ENCODE measurements at places on chromosomes 6 and 20.

GRCh38 chr20:45104786-45105185 lies 3.9 kb upstream of the KCNS1 start:
- H3K27ac ChIP-seq, result no peak overlapping the region
- no peak for DNase-seq
- H3K36me3 ChIP-seq, result no peaks in the 10 kb centered on the region
- peaks cover 3% of the 10 kb centered on the region for H3K4me1 ChIP-seq

GRCh38 chr6:18262702-18263417 lies 1.5 kb downstream of the DEK start:
- H3K27me3 ChIP-seq, result no peaks in the 10 kb centered on the region
- peak overlapping the region; percentile 97 for H3K27ac ChIP-seq
- H3K36me3 ChIP-seq, result peaks cover 16% of the 10 kb centered on the region
- H3K4me3 ChIP-seq, result peak overlapping the region; percentile 95

GRCh38 chr6:136655239-136656014 lies 105.2 kb upstream of the MAP7 start:
- no peaks in the 10 kb centered on the region for H3K4me1 ChIP-seq
- no peaks in the 10 kb centered on the region for H3K27me3 ChIP-seq
- no peak for DNase-seq
- H3K27ac ChIP-seq, result no peak overlapping the region
- H3K4me3 ChIP-seq, result no peak overlapping the region
- no peaks in the 10 kb centered on the region for H3K36me3 ChIP-seq

DNA sequence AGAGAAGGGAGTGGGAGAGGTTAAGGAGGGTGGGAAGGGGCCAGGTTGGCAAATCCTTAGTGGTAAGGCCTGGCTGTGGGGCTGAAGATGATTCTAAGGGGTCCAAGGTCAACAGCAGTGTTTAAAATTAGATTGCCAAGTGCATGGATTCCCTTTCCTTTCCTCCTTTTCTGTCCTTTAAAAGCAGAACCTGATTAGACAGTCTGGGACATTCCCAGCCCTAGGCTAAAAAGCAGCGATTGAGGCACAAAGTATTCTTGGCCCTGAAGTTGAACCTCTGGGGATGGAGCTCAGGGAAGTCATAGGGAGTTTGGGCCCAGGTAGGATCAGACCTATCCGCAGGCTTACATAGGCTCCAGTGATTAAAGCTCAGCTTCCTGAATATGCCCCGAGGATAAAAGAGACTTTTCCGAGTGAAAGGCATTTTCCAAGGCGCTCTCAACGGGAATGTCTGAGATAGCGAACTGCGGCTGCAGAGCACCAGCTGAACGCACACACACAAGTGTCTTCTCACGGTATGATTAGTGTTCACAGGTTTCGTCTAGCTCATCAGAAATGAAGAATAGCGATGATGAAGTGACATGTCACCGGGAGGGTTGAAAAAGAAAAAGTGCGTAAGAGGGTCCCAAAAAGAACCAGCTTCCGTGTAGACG lies 787 bp upstream of the CARMIL1 start:
- peak overlapping the region; percentile 88 for H3K4me3 ChIP-seq
- H3K27ac ChIP-seq, result no peak overlapping the region
- peaks cover 40% of the 10 kb centered on the region for H3K4me1 ChIP-seq
- DNase-seq, result no peak
- H3K36me3 ChIP-seq, result no peaks in the 10 kb centered on the region

DNA sequence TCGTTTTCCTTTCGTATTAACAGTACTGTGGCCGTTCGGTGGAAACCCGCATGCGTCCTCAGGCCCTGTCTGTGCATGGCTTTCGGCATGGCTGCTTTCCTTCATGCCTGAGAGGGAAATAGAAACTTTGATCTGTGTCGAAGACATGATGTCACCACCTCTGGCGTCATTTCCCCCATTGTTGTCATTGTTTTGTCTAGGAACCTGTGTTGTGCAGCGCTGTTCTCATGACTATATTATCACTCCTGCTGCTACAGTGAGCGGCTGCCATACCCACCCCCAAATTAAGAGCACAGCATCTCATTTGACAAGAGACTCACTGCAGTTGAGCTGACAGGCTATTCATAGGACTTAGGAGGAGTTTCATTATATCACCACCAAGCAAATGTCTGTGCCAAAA lies 172.3 kb downstream of the TMEM242 start:
- no peak overlapping the region for H3K4me3 ChIP-seq
- H3K27me3 ChIP-seq, result peaks cover 3% of the 10 kb centered on the region
- no peak for DNase-seq

DNA sequence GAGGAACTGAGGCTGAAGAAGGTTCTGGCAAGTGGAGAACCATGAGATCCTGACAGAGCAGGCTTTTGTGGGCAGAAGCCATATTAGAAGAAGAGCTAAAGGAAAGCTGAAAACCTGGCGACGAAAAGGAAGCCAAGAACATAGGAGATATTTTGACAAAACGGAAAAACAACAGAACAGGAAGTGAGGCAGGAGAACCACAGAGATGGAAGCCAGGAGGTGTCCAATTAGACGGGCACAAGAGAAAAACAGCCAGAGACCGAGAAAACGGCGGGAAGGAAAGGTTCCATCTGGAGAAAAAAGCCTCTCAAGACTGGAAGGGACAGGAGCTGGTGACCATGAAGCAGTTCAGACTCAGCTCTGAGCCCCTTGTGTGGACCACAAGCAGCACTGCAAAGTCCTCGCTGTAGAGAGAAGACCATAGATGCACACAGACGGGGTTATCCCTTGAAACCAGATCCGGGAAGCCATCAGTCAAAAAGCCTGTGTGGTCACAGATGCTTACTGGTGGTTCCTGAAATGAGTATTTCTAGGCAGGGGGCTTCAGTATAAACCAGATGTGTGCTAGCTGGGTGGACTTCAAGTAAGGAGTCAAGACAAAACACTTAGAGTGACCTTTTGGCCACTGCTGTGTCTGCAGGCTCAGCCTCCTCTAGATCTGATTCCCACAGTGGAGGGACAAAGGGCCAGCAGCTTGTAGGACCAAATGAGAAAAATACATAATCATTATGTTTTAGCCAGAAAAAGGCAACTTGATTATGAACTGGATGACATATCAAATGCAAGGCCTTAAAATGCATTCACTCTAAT lies 30.7 kb downstream of the SSR1 start:
- no peak overlapping the region for H3K27ac ChIP-seq

GRCh38 chr20:4919047-4919704 lies 82.1 kb downstream of the SLC23A2 start:
- no peak overlapping the region for H3K4me3 ChIP-seq
- no peak overlapping the region for H3K27ac ChIP-seq
- no peaks in the 10 kb centered on the region for H3K36me3 ChIP-seq
- no peaks in the 10 kb centered on the region for H3K27me3 ChIP-seq
- DNase-seq, result no peak
- H3K4me1 ChIP-seq, result peaks cover 4% of the 10 kb centered on the region

DNA sequence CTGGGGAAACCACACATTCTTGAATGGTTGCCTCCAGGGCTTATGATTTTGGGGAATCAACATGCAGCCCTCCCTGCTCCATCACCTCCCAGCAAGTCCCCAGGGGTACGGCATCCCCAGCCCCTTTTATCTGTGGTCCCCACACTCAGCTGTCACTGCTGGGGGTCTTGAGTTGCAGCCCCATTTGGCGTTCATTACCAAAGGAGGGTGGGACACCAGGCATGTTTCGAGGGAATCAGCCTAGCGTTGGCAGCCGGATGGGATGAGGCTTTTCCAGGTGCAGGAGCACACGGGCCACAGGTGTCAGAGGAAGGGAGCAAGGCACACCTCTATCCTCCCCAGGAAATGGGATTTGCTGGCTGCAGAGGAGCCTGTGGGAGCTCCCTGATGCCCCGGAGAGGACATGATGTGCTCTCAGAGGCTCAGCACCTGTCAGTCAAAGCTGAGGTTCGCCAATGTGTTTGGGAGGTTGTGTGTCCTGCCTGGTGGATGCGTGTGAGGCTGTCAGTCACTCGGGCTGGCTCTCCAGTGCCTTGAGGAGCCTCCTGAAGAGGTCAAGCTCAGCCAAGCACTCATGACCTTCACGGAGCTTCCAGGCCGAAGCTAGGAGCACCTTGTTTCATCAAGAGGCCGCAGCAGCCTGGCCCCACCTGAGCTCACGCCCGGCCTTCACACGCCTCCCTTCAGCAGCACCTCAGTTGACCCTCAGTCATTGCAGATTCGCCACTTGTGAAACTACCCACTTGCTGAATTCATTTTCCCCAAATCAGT lies 95.0 kb downstream of the ERMARD start:
- H3K4me1 ChIP-seq, result no peaks in the 10 kb centered on the region
- peaks cover 9% of the 10 kb centered on the region for H3K27me3 ChIP-seq
- no peak overlapping the region for H3K27ac ChIP-seq
- no peak overlapping the region for H3K4me3 ChIP-seq
- DNase-seq, result no peak
- H3K36me3 ChIP-seq, result no peaks in the 10 kb centered on the region

DNA sequence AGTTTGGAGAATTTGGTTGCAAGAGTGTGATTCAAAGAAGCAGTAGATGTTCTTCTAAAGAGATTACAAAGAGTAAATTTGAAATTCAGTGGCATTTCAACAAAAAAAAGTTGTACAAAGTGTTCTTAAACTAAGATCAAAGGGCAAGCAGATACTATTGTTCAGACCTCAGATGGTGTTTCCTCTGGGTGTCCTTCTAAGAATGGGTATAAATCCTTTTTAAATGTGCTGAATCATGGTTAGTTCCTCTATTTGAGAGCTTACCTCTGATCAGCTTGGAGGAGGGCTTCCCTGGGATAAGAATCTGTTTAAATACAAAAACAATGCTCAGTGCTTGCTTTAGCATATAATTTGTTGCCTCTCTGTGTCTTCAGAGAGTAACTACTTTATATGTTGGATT lies 6.3 kb downstream of the BMP6 start:
- peaks cover 66% of the 10 kb centered on the region for H3K27me3 ChIP-seq
- no peak overlapping the region for H3K4me3 ChIP-seq
- peaks cover 29% of the 10 kb centered on the region for H3K4me1 ChIP-seq
- H3K36me3 ChIP-seq, result no peaks in the 10 kb centered on the region
- no peak overlapping the region for H3K27ac ChIP-seq

- no peak overlapping the region for H3K27ac ChIP-seq
- H3K4me1 ChIP-seq, result peaks cover 7% of the 10 kb centered on the region
- H3K36me3 ChIP-seq, result no peaks in the 10 kb centered on the region
- DNase-seq, result no peak
- H3K27me3 ChIP-seq, result no peaks in the 10 kb centered on the region
- H3K4me3 ChIP-seq, result no peak overlapping the region
Measured at GRCh38 chr6:123635144-123635543, 1.6 kb downstream of the TRDN start.

DNA sequence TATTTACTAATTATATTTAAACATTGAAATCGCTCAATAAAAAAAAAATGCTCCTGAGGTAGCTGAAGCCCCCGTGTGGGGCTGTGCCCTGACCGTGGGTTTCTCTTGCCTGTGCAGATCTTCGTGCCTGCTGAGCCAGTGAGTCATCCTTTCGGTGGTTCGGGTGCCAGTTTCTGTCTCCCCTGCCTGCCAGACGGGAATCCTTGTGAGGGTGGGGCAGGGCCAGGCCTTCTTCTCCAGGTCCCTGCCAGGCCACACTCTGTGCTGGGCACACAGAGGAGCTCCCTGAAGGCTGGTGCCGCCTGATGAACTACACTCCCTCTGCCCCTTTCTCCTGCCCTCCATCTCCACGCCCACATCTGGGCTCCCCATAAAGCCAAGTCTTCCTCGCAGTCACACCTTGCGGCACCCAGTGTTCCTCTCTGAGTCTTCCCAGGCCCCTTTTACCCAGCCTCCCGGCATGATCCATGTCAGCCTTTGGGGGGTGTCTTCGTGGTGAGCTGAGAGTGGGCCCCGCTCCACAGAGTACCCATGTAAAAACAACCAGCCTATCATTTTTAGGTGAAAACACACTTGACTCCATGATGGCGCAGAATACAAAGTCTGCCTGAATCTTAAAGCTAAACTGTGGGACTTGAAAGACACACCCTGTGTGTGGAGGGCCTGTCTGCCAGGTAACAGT lies 19.3 kb downstream of the FGD2 start:
- H3K27ac ChIP-seq, result no peak overlapping the region
- no peak for DNase-seq
- H3K4me1 ChIP-seq, result no peaks in the 10 kb centered on the region

DNA sequence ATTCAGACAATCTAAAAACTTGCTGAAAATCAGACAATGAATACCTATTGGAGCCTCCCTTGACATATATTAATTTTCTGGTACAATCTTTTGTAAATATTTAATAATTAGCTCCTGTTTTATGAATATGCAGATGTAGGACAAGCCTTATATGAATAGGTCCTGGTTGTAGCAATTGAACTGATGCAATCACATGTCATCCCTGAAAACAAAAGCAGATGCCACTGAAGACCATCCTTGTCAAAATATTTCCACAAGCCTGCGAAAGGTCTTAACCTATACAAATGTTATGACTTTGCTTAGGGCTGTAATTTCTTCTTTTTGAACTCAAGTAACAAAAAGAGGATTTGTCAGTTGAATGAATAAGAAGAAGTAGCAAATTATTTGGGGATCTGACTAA lies 722.1 kb downstream of the EYS start:
- H3K36me3 ChIP-seq, result no peaks in the 10 kb centered on the region
- no peak for DNase-seq
- H3K27ac ChIP-seq, result no peak overlapping the region
- H3K4me3 ChIP-seq, result no peak overlapping the region

GRCh38 chr6:160077526-160077925 lies 44.1 kb upstream of the SLC22A1 start:
- no peak overlapping the region for H3K27ac ChIP-seq
- no peak for DNase-seq
- peaks cover 34% of the 10 kb centered on the region for H3K36me3 ChIP-seq
- H3K4me3 ChIP-seq, result no peak overlapping the region
- no peaks in the 10 kb centered on the region for H3K4me1 ChIP-seq

DNA sequence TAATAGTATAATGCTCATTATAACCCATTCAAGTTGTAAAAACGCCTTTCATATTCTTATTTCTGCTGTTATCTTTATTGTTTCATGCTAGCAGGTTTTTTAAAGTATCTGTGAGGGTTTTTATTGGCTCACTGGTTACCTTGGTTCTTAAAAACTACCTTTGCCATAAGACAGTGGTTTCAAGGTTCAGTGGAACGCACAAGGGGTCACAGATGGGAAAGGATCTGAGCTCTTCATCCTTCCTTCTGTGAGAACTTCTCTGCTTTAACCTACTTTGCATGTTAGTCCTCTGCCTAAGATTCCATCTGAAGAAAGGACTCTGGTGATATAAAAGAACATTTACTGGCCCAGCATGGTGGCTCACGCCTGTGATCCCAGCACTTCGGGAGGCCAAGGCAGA lies 492.6 kb downstream of the CD83 start:
- H3K27ac ChIP-seq, result no peak overlapping the region
- DNase-seq, result no peak
- no peaks in the 10 kb centered on the region for H3K4me1 ChIP-seq
- no peaks in the 10 kb centered on the region for H3K36me3 ChIP-seq
- no peaks in the 10 kb centered on the region for H3K27me3 ChIP-seq

GRCh38 chr6:25017932-25018567 lies 82.3 kb upstream of the RIPOR2 start:
- H3K27me3 ChIP-seq, result no peaks in the 10 kb centered on the region
- H3K36me3 ChIP-seq, result no peaks in the 10 kb centered on the region
- H3K4me1 ChIP-seq, result peaks cover 13% of the 10 kb centered on the region
- H3K27ac ChIP-seq, result no peak overlapping the region
- DNase-seq, result peak; percentile 22

All from neural crest cell (in vitro differentiated cells).